ENCODE measurements at places on chromosomes 13 and 19. TPM values are rescaled to one million over a fixed set of nuclear protein-coding genes. Genes with fewer than 3 reads are reported as not detected.

GRCh38 chr19:19540064-19540714, 2.1 kb downstream of the CILP2 start:
- DNase-seq = peak; percentile 71
- H3K36me3 ChIP-seq = no peaks in the 10 kb centered on the region
- peaks cover 27% of the 10 kb centered on the region for H3K4me1 ChIP-seq
- H3K27ac ChIP-seq = no peak overlapping the region
- H3K27me3 ChIP-seq = no peaks in the 10 kb centered on the region

The GAPDHS gene
- total RNA-seq = not detected

DNA sequence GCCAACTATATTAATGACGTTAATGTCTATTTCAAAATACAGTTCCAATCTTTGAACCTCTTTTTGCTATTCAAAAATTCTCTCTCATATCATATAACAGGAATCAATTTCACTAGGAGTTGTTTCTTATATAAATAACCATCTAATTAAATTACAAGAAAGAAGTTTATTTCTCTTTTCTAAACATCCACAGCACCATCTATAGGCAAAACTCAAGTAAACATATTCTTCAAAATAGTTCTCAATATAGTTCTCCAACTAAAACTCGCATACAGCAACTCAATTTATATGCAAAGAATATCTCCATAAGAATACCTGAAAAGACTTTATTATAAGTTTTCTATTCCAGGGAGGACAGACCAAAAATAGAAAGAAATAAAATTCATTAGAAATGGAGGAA, 65.6 kb downstream of the RBM26 start:
- H3K36me3 ChIP-seq = peaks cover 40% of the 10 kb centered on the region
- no peak overlapping the region for H3K27ac ChIP-seq
- no peak overlapping the region for H3K4me3 ChIP-seq
- H3K27me3 ChIP-seq = no peaks in the 10 kb centered on the region
- H3K4me1 ChIP-seq = no peaks in the 10 kb centered on the region

GRCh38 chr19:33254245-33254824, 28.7 kb upstream of the SLC7A10 start:
- H3K4me3 ChIP-seq = no peak overlapping the region
- no peaks in the 10 kb centered on the region for H3K36me3 ChIP-seq
- H3K4me1 ChIP-seq = no peaks in the 10 kb centered on the region
- H3K27me3 ChIP-seq = no peaks in the 10 kb centered on the region
- DNase-seq = no peak

DNA sequence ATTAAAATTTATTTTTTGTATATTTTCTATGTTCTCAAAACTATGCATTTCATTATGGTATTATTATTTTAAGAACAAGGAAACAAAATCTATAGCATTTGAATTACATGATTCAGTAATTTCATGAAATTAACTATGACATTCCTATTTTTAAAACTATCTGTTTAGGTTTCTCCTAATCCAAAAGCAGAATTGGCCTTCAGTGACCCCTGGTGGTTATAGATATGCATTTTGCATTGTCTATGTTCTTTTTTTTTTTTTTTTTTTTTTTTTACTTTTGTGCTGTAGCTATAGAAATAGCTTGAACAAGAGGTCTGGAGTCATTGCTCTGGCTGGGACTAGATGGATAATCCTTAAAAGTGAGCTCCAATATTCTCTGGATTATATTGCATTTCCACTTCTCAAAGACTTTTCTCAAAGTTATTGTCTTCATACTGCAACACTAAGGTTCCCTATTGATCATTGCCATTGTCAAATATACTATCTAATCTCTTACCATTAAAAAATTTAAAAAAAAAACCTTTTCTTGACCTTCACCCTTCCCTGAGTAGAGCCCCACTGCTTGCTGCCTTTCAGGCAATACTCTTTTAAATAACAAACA, 15.9 kb upstream of the DNAJC3 start:
- H3K27me3 ChIP-seq = no peaks in the 10 kb centered on the region
- peak; percentile 24 for DNase-seq
- H3K4me3 ChIP-seq = no peak overlapping the region
- no peak overlapping the region for H3K27ac ChIP-seq
- H3K36me3 ChIP-seq = no peaks in the 10 kb centered on the region

The LIM2 gene
- not detected for total RNA-seq

DNA sequence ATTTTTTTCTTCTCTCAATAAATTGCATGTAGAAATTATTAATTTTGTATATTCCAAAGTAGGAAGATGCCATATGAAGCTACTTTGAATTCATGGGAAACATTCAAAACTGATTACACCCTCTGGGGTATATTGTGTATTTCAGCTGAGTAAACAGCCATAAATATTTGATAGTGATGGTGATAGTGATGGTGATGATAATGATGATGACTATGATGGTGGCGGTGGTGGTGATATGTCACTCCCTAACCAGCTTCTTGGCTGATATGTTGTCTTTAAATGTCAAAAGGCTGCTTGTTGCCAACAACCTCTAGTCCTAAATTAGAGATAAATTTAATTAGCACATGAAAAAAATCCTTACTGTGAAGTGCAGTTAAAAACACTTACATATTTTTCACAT, 102.0 kb downstream of the LRCH1 start:
- H3K27me3 ChIP-seq = no peaks in the 10 kb centered on the region
- H3K36me3 ChIP-seq = no peaks in the 10 kb centered on the region
- no peak overlapping the region for H3K4me3 ChIP-seq
- no peak overlapping the region for H3K27ac ChIP-seq

GRCh38 chr19:44745341-44745831, 3.1 kb upstream of the BCL3 start:
- DNase-seq = no peak
- no peaks in the 10 kb centered on the region for H3K36me3 ChIP-seq
- peaks cover 26% of the 10 kb centered on the region for H3K4me1 ChIP-seq

- H3K27me3 ChIP-seq = no peaks in the 10 kb centered on the region
- no peak overlapping the region for H3K4me3 ChIP-seq
- no peak overlapping the region for H3K27ac ChIP-seq
- peaks cover 42% of the 10 kb centered on the region for H3K36me3 ChIP-seq
- peak; percentile 17 for DNase-seq
These were observed 14.4 kb downstream of the RGCC start for GRCh38 chr13:41471785-41472184.

The CLEC4M gene
- not detected for total RNA-seq

The KCNN1 gene
- not detected for total RNA-seq

GRCh38 chr19:41367848-41368301, 3.9 kb upstream of the B9D2 start:
- H3K4me1 ChIP-seq = peaks cover 16% of the 10 kb centered on the region
- no peaks in the 10 kb centered on the region for H3K36me3 ChIP-seq
- DNase-seq = no peak
- no peak overlapping the region for H3K4me3 ChIP-seq
- H3K27me3 ChIP-seq = no peaks in the 10 kb centered on the region
- H3K27ac ChIP-seq = no peak overlapping the region

GRCh38 chr13:22198001-22198400, 527.1 kb downstream of the FGF9 start:
- no peak for DNase-seq
- no peaks in the 10 kb centered on the region for H3K36me3 ChIP-seq
- no peak overlapping the region for H3K4me3 ChIP-seq
- H3K27ac ChIP-seq = no peak overlapping the region
- no peaks in the 10 kb centered on the region for H3K27me3 ChIP-seq

- DNase-seq = no peak
- H3K27me3 ChIP-seq = no peaks in the 10 kb centered on the region
- H3K36me3 ChIP-seq = peaks cover 52% of the 10 kb centered on the region
- H3K4me1 ChIP-seq = no peaks in the 10 kb centered on the region
- no peak overlapping the region for H3K27ac ChIP-seq
- H3K4me3 ChIP-seq = no peak overlapping the region
These were observed 14.7 kb downstream of the NAPA start for GRCh38 chr19:47499863-47500830.

DNA sequence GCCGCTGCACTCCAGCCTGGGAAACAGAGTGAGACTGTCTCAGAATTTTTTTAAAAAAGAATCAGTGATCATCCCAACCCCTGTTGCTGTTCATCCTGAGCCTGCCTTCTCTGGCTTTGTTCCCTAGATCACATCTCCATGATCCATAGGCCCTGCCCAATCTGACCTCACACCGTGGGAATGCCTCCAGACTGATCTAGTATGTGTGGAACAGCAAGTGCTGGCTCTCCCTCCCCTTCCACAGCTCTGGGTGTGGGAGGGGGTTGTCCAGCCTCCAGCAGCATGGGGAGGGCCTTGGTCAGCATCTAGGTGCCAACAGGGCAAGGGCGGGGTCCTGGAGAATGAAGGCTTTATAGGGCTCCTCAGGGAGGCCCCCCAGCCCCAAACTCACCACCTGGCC, at the start of gene KLK2:
Gene KLK2, plus strand, starts transcription at position 384 of the 400 bp plus-strand sequence. CDS start 35 bp downstream, outside the sequence.
- no peak within 1 kb of the TSS for H3K4me3 ChIP-seq
- H3K36me3 ChIP-seq = no peaks in the 10 kb centered on the region
- DNase-seq = no peak

The NKG7 gene
- total RNA-seq = 2.7 TPM

The KIR2DL4 gene
- total RNA-seq = not detected

The ZNF606 gene
- total RNA-seq = 37.3 TPM

- no peak for DNase-seq
- H3K4me3 ChIP-seq = no peak overlapping the region
- H3K27ac ChIP-seq = no peak overlapping the region
These were observed 83.4 kb downstream of the GPC6 start for GRCh38 chr13:93309886-93310523.

The FFAR1 gene
- not detected for total RNA-seq

The SSC5D gene
- total RNA-seq = 0.36 TPM

The KL gene
- total RNA-seq = 0.17 TPM

- no peaks in the 10 kb centered on the region for H3K36me3 ChIP-seq
- no peaks in the 10 kb centered on the region for H3K27me3 ChIP-seq
- no peak overlapping the region for H3K27ac ChIP-seq
- DNase-seq = no peak
- no peak overlapping the region for H3K4me3 ChIP-seq
- H3K4me1 ChIP-seq = no peaks in the 10 kb centered on the region
These were observed 342.7 kb downstream of the LMO7 start for GRCh38 chr13:75978818-75979217.

The ATP8A2 gene
- total RNA-seq = 0.93 TPM

DNA sequence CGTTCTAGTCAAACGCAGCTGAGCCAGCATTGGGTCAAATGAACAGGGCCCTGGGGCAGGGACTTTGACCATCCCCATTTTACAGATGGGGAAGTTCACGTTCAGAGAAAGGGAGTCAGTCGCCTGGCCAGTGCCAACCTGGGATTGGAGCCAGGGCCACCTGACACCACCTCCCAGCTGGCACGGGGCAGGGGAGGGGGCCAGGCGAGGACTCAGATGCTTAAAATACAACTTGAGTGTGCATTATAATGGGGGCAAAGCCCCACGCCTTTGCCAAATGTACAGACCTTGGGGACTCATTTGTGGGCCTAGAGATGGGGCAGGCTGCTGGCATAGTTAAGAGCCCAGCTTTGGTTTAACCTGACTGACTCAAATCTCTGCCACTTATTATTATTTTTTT, 14.6 kb downstream of the PRR12 start:
- no peak overlapping the region for H3K4me3 ChIP-seq
- no peaks in the 10 kb centered on the region for H3K27me3 ChIP-seq
- no peak overlapping the region for H3K27ac ChIP-seq
- no peak for DNase-seq
- H3K4me1 ChIP-seq = peaks cover 4% of the 10 kb centered on the region

DNA sequence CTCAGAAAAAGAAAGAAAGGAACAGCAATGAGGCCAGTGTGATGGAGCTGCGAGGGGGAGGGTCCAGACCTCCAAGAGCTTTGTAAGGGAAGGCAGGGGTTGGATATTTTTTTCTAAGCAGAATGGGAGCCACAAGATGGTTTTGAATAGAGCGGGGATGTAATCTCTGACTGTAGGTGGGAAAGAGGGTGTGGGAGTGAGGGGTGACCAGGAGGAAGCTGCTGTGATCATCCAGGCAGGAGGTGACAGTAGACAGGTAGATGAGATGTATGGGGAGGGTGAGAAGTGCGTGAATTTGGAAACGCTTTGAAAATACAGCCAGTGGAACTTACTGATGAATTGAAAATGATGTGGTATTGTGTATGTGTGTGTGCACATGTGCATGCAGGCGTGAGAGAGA, 7.4 kb downstream of the IFNL2 start:
- no peaks in the 10 kb centered on the region for H3K36me3 ChIP-seq
- H3K4me3 ChIP-seq = no peak overlapping the region
- no peak overlapping the region for H3K27ac ChIP-seq
- no peaks in the 10 kb centered on the region for H3K27me3 ChIP-seq

GRCh38 chr13:32200741-32201140, 114.4 kb downstream of the ZAR1L start:
- no peak for DNase-seq
- no peaks in the 10 kb centered on the region for H3K4me1 ChIP-seq
- H3K36me3 ChIP-seq = no peaks in the 10 kb centered on the region
- H3K4me3 ChIP-seq = no peak overlapping the region

The SPACA4 gene
- not detected for total RNA-seq

GRCh38 chr13:34345258-34345965, 527.5 kb downstream of the RFC3 start:
- no peaks in the 10 kb centered on the region for H3K4me1 ChIP-seq
- no peaks in the 10 kb centered on the region for H3K36me3 ChIP-seq
- DNase-seq = no peak
- H3K4me3 ChIP-seq = no peak overlapping the region

DNA sequence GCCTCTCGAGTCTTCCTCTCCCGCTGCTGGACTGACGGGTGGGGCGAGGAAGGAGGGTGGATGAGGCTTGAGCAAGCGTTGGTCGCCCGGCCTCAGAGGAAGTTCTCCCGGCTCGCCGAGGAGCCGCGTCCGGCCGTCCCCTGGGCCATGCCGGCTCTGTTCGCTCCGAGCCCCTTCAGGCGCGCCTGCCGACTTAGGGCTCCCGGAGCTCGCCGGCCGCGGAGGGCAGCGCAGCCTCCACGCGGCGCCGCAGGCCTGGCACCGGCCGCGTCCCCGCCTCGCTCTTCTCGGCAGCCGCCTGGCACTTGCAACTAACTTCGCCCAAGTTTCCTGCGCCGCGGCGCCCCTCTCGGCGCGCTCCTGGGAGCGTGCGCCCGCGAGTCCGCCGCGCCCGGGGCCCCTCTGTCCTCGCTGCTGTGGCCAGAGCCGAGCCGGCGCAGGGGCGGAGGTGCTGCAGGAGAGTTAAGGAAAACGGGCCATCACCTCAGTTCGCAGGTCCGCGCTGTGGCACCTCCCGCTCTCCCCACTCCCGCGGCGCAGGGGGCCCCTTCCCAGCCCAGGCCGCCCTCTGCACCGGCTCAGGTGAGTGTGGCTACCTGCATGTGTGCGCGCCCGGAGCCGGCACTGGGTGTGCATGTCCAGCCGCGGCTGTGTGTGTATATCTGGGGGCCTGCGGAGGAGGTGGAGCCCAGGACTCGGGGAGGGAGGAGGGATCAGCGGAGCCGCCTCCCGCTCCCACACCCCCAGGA, 641 bp upstream of the SOX21 start:
- no peaks in the 10 kb centered on the region for H3K36me3 ChIP-seq
- H3K4me3 ChIP-seq = no peak overlapping the region
- no peak for DNase-seq
- H3K4me1 ChIP-seq = peaks cover 9% of the 10 kb centered on the region
- H3K27ac ChIP-seq = no peak overlapping the region
- peaks cover 31% of the 10 kb centered on the region for H3K27me3 ChIP-seq

Measured in CD4-positive, alpha-beta memory T cell (primary cell).